ENCODE measurements at places on chromosomes 12 and 14.

- DNase-seq = no peak
These were observed 13.3 kb downstream of the LLPH start for GRCh38 chr12:66117242-66117641.

DNA sequence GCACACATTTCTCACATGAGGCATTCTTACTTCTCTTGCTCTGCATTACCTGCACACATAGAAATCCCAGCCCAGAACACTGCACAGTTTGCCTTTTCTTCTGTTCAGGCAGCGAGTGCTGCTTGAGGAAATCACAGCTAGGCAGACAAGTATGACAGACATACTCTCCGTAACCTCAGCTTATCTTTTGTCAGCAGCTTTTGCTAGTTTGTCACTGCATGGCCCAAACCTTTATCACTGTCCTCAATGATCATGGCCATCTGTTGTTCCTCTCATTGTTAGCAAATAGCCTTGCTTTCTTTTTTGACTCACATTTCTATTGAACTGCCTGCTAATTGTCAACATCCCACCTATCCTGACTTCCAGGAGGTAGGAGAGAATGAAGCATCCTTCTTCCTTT is 5.3 kb downstream of the ZNF10 start:
- DNase-seq = no peak

GRCh38 chr14:29222671-29223268 is 456.2 kb downstream of the FOXG1 start:
- peak; percentile 83 for DNase-seq

GRCh38 chr12:69515394-69515930 is 45.3 kb downstream of the FRS2 start:
- DNase-seq = no peak

GRCh38 chr12:101671157-101671791 is 26.2 kb upstream of the CHPT1 start:
- DNase-seq = no peak

GRCh38 chr12:64639466-64639865 is 29.2 kb downstream of the RASSF3 start:
- no peak for DNase-seq

- peak; percentile 74 for DNase-seq
These were observed 407 bp downstream of the HEATR5A start for GRCh38 chr14:31419967-31420318.

- no peak for DNase-seq
These were observed 38.6 kb downstream of the BTG1 start for GRCh38 chr12:92107094-92107493.

GRCh38 chr12:125356111-125356510 is 290.9 kb downstream of the AACS start:
- DNase-seq = no peak

DNA sequence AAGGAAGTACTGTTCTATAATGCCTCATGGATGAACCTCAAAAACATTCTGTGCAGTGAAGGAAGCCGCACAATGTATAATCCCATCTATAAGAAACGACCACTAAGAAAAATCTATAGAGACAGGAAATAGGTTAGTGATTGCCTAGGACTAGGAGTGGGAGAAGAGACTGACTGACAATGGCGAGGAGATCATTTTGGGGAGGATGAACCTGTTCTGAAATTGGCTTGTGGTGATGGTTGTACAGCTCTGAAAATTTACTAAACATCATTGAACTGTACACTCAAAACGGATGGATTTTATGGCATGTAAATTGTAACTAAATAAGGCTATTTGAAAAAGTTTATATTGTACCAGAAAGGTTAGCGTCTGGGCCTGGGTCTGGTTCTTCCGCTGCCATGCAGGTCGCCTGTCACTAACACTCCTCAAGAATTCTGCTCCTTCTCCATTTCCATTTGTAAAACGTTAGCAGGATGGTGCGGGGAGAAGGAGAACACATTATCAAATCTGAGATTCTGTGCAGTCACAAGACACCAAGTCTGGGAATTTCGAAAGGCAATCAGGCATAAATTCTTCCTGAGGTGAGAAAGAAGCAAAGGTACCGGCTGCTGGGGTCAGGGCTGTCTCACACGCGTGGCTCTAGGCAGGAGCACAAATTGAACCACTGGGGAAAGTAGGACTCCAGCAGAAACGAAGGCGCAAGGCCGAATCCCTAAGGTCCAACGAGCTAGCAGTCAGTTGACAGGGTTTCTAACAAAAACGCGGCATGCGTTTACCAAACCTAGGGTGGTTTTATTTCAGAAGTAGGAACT is 845 bp upstream of the COCH start:
- DNase-seq = no peak

GRCh38 chr12:2282318-2282717 is 229.5 kb downstream of the CACNA1C start:
- DNase-seq = no peak

- DNase-seq = no peak
These were observed 58.1 kb downstream of the TBX5 start for GRCh38 chr12:114347861-114348260.

GRCh38 chr14:26820572-26820971 is 222.7 kb upstream of the NOVA1 start:
- DNase-seq = no peak

- peak; percentile 42 for DNase-seq
These were observed 11.9 kb downstream of the TMEM52B start for GRCh38 chr12:10190558-10191388.

DNA sequence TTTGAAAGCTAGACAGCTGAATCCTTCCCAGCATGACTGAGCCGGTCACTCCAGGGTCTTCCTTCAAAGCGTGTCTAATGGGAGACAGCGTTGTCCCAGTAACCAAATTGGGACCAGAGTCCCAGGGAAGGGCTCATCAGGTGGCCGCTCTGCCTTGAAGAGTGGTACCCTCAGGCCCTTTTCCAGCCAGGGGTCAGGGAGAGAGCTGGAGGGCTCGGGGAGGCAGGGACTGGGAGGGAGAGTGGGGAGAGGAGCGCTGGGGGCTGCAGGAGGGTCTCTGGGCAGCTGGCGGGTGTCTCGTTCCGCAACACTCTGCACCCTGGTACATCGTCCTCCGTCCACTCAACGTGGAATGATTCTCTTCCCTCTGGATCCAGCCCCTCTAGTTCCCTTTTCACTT is 1.6 kb upstream of the RTL1 start:
- no peak for DNase-seq

- peak; percentile 36 for DNase-seq
These were observed 233.0 kb upstream of the PLEKHG7 start for GRCh38 chr12:92469837-92470236.

- no peak for DNase-seq
These were observed 6.6 kb downstream of the TAPBPL start for GRCh38 chr12:6458281-6459003.

DNA sequence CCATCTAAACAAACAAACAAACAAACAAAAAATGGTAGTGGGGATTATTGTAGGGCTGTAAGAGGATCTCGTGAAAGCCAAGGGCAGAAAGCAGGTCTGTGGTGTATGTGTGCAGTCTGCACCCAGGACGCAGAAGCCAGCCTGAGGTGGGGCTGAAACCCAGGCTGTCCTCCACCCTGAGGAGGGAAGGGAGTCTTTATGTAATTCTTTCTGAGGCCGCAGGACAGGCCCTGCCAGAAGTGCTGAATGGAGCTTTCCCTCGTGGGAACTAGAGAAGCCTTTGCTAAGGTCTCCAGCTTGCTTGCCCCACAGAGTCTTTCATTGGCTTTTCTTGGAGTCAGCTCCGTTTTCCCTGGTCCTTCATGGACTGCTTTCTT is 27.7 kb downstream of the SLC17A8 start:
- DNase-seq = no peak

GRCh38 chr12:94768398-94769046 is 118.2 kb upstream of the TMCC3 start:
- DNase-seq = no peak

GRCh38 chr14:50726372-50727107 is 58.4 kb upstream of the SAV1 start:
- DNase-seq = peak; percentile 88

GRCh38 chr12:43957732-43958372 is 122.0 kb downstream of the TMEM117 start:
- peak; percentile 79 for DNase-seq

- DNase-seq = no peak
These were observed 800.5 kb downstream of the LRFN5 start for GRCh38 chr14:42407153-42407552.

GRCh38 chr12:6691473-6691872 is 2.3 kb upstream of the ZNF384 start:
- no peak for DNase-seq

DNA sequence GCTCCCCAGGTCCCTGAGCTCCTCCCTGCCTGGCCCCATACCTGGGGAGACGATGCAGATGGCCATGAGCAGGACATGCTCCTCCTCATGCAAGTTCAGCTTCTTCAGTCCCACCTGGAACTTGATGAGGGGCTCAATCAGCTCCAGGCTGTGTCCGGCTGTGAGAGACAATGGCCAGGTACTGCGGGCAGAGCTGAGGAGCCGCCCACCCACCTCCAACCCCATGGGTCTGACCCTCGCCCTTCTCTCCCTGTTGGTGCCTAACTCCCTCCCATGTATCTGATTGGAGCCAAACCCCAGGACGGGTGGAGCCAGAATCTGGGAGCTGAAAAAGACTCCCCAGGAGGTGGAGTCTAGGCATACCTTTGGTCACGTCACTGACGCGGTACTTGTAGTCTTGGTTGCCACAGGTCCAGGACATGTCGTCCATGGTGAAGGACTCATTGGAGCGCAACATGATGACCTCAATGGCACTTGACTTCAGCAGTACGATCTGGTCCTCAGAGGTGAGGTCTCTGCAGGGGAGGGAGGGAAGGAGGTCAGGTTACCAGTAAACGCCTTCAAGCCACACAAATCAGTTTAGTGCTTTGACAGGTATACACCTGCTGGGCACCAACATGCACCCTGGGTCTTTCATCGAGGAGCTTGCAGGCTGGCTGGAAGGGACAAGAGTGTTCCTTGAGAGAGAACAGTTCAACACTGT is 26.7 kb upstream of the HDAC7 start:
- no peak for DNase-seq

DNA sequence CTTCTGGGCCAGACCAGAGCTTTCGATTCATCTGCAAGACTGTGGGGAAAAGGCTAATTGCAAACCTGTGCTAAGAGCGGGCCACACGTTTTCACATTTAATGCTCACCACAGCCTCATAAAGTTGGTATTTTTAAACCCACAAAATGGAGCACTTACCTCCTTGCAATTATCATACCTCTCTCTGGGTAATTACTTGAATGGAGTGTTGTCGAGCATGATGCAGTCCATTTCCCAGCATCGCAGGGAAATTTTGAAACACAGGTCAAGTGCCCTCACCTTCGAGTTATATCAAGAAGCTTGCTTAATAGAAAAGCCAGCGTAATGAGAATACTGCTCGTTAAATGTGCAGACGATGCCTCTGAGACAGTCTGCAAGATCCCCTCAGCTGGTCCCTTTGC is 8.8 kb upstream of the IFI27L2 start:
- no peak for DNase-seq

DNA sequence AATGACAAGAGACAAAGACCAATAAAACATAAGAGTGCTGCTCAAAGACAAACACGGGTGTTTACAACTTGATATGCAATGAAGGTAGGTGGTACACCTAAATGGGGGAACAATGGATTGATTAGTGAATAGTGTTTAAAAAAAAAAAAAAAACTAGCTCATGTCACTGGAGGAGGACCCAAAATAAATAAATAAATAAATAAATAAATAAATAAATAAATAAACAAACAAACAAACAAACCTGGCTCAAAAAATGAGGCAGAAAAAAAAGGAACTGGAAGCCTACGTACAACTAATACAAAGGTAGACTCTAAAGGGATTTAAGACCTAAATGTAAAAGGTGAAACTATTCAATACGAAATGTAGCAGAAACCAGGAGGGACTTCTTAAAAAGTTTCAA is 18.6 kb downstream of the NAP1L1 start:
- DNase-seq = no peak

DNA sequence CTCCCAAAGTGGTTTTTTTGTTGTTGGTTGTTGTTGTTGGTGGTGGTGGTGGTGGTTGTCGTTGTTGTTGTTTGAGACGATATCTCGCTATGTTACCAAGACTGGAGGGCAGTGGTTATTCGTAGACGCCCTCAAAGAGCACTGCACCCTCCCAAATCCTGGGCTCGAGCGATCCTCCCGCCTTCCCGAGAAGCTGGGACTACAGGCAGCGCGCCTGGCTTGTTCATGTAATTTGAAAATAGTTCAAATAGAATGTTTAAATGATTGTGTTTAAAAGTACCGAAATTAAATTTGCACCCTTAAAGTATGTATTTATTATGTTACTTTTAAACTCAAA is 439 bp upstream of the ANAPC5 start:
- no peak for DNase-seq

- DNase-seq = peak; percentile 90
These were observed 10.9 kb downstream of the DCP1B start for GRCh38 chr12:1993341-1993740.

GRCh38 chr14:71143381-71144290 is 236.4 kb downstream of the PCNX1 start:
- DNase-seq = peak; percentile 68

GRCh38 chr12:27965411-27965810 is 7.1 kb downstream of the PTHLH start:
- no peak for DNase-seq

DNA sequence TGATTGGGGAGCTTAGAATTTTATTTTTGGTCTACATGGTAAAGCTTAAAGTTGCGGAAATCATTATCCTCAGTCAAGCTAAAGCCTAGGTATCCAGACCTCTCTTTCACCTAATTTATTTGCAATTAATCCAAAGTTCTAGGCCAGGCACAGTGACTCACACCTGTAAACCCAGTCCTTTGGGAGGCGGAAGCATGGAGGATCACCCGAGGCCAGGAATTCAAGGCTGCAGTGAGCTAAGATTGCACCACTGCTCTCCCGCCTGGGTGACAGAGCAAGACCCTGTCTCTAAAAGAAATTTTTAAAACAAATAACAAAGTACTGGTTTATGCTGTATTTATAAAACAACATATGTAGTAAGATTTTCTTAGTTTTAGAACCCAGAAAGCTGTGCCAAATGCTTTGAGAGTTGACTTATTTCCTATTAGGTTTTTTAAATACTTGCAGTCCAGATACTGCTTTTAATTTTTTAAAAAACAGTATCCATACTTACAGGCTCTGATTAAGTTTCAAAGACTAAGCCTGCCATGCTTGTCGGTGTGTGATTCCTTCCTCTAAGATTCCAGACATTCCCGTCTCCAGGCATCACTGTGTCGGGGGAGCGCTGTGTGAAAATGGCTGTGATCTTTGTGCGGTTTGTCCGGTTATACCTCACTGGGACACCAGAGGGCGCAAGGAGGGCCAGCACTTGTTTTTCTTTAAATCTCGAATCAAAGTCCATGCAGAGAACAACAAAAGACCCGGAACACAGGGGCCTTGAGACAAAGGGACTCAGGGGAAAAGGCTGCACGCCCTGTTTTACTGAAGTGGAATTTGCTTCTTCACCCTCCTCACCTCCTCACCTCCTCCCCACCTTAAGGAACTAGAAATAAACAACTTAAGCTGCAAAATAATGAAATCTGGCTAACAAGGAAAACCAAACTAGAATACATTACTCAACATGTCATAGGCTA is 24.6 kb upstream of the TMPO start:
- peak; percentile 93 for DNase-seq

DNA sequence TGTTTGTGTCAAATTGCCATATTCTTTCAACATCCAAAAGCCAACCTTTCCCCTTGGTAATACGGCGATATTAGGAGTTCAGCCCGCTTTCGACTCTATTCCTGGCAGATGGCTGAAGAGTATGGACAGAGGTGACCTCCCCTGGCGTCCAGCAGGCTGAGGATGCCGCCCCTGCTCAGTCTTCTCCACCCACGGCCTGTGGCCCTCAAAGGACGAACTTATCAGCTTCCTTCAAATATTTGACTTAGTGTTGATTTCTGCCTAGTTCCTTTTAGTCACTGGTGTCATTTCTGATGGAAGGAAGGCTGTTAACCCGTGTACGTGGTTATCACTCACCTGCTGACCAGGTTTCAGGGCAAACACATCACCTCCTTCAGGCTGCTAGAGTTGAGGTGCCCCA is 65.0 kb downstream of the TESC start:
- no peak for DNase-seq

- no peak for DNase-seq
These were observed 11.2 kb downstream of the FIGNL2 start for GRCh38 chr12:51837286-51837685.

Data from foreskin fibroblast (primary cell).